Activated CD4-positive, alpha-beta memory T cell treated with anti-CD3 and anti-CD28 coated beads for 36 hours (primary cell): ENCODE measurements at places on chromosomes 1 and 21. TPM values are rescaled to one million over a fixed set of nuclear protein-coding genes. Genes with fewer than 3 reads are reported as not detected.

Gene SOD1
- 280 TPM for total RNA-seq

Gene DNAJB4
- 9.1 TPM for total RNA-seq

Gene MROH7
- not detected for total RNA-seq

Gene OR14K1
- not detected for total RNA-seq

Gene RGS13
- total RNA-seq: not detected

Gene DNALI1
- not detected for total RNA-seq

Gene FOXD2
- total RNA-seq: 0.10 TPM

Gene S100A7
- total RNA-seq: not detected

Gene EFNA3
- total RNA-seq: 2.6 TPM

Gene LCE2C
- total RNA-seq: not detected

Gene TTC39A
- 0.19 TPM for total RNA-seq

Gene SLC1A7
- not detected for total RNA-seq

Gene ASPM
- total RNA-seq: 46.4 TPM

Gene C1orf141
- total RNA-seq: 1.2 TPM

Gene PDC
- total RNA-seq: not detected

Gene SAMD11
- total RNA-seq: not detected

Gene DCST1
- total RNA-seq: 0.14 TPM

Gene OXCT2
- total RNA-seq: 1.9 TPM

Gene TNNT2
- total RNA-seq: not detected

Gene CR1L
- not detected for total RNA-seq

Gene CCDC27
- total RNA-seq: not detected

Gene FALEC
- total RNA-seq: not detected

Gene KMO
- not detected for total RNA-seq

Gene FMO2
- not detected for total RNA-seq
